ENCODE measurements at places on chromosomes 16 and 17.

GRCh38 chr17:72671016-72671415 is 421.5 kb downstream of the SLC39A11 start:
- H3K4me1 ChIP-seq: no peaks in the 10 kb centered on the region
- no peaks in the 10 kb centered on the region for H3K27me3 ChIP-seq
- H3K36me3 ChIP-seq: no peaks in the 10 kb centered on the region
- no peak overlapping the region for H3K27ac ChIP-seq

- H3K27ac ChIP-seq: no peak overlapping the region
- peaks cover 2% of the 10 kb centered on the region for H3K27me3 ChIP-seq
- H3K4me3 ChIP-seq: no peak overlapping the region
- H3K36me3 ChIP-seq: peaks cover 10% of the 10 kb centered on the region
These were observed 29.8 kb downstream of the ITGAE start for GRCh38 chr17:3771140-3771539.

GRCh38 chr17:76384987-76385891 is 830 bp downstream of the SPHK1 start:
- H3K4me1 ChIP-seq: peaks cover 5% of the 10 kb centered on the region
- no peak for DNase-seq
- peaks cover under 1% of the 10 kb centered on the region for H3K36me3 ChIP-seq
- H3K27ac ChIP-seq: no peak overlapping the region
- peak overlapping the region; percentile 75 for H3K4me3 ChIP-seq

DNA sequence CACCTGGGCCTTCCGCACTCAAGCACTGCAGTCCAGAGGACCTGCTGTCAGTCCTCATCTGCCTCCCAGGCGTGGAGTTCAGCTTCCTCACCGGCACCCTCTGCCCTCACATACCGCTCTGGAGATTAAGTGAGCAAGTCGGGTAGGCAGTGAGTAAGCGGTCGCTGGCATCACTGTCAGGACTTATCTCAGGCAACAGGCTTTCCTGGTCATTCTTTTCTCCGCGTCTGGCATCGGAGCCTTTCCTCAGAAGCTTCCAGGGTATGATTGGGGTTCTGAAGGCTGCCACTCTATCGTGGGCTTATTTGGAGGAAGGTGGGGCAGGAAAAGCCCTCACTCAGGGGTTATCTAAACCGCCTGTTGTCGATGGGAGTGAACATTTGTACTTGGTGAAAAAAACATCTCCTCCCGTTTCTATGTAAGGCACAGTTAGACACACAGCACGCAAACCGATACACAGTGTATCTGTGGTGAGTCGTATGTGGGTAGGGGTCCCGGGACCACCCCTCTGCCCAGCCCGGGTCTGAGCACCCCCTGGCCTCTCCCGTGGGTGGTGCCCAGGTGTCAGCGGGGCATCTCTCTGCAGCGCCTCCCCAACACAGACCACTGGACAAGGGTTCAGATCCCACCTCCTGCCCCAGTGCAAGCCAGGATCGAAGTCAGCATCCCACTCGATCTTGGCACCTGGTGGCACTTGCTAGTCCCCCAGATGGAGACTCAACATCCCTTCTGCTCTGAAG is 92.5 kb upstream of the PLCG2 start:
- no peak overlapping the region for H3K4me3 ChIP-seq
- no peaks in the 10 kb centered on the region for H3K27me3 ChIP-seq

GRCh38 chr16:86618431-86619238 is 40.3 kb downstream of the FOXL1 start:
- no peak overlapping the region for H3K4me3 ChIP-seq
- DNase-seq: no peak
- H3K4me1 ChIP-seq: no peaks in the 10 kb centered on the region
- peaks cover 9% of the 10 kb centered on the region for H3K27me3 ChIP-seq
- no peak overlapping the region for H3K27ac ChIP-seq

GRCh38 chr17:30376621-30377452 is 1.9 kb upstream of the CPD start:
- no peaks in the 10 kb centered on the region for H3K27me3 ChIP-seq
- no peak for DNase-seq
- peak overlapping the region; percentile 92 for H3K4me3 ChIP-seq
- peaks cover 13% of the 10 kb centered on the region for H3K36me3 ChIP-seq

GRCh38 chr16:74836111-74836671 is 61.6 kb upstream of the FA2H start:
- H3K4me1 ChIP-seq: no peaks in the 10 kb centered on the region
- peaks cover 13% of the 10 kb centered on the region for H3K27me3 ChIP-seq
- no peaks in the 10 kb centered on the region for H3K36me3 ChIP-seq
- no peak overlapping the region for H3K27ac ChIP-seq

GRCh38 chr16:90008708-90009145 is 10.5 kb downstream of the DBNDD1 start:
- H3K4me1 ChIP-seq: peaks cover 8% of the 10 kb centered on the region
- no peak overlapping the region for H3K27ac ChIP-seq
- DNase-seq: peak; percentile 38
- peak overlapping the region; percentile 19 for H3K4me3 ChIP-seq
- H3K27me3 ChIP-seq: peaks cover 4% of the 10 kb centered on the region
- H3K36me3 ChIP-seq: no peaks in the 10 kb centered on the region

- peak; percentile 76 for DNase-seq
- H3K4me3 ChIP-seq: peak overlapping the region; percentile 96
- peaks cover 17% of the 10 kb centered on the region for H3K36me3 ChIP-seq
- H3K27me3 ChIP-seq: no peaks in the 10 kb centered on the region
- peaks cover 65% of the 10 kb centered on the region for H3K4me1 ChIP-seq
These were observed 1.1 kb downstream of the ANKRD11 start for GRCh38 chr16:89489040-89489897.

- H3K36me3 ChIP-seq: peaks cover 6% of the 10 kb centered on the region
- peak overlapping the region; percentile 35 for H3K4me3 ChIP-seq
- peaks cover 51% of the 10 kb centered on the region for H3K4me1 ChIP-seq
- no peak for DNase-seq
- peak overlapping the region; percentile 91 for H3K27ac ChIP-seq
These were observed 13.9 kb downstream of the ITPRIPL2 start for GRCh38 chr16:19127674-19128131.

DNA sequence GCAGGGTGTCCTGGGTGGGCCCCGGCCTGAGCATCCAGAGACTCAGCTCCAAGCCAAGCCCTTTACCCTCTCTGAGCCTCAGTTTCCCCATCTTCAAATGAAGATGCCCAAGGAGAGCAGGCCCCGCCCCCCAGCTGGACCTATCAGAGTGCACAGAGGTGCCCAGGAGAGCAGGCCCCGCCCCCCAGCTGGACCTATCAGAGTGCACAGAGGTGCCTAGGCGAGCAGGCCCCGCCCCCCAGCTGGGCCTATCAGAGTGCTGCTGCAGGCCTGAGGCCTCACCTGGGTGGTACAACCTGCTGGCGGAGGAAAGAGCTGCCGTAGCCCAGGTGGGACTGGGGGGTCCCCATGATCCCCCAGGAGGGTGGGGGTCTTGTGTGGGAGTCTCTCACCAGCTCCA is 3.4 kb upstream of the SSTR5 start:
- H3K4me1 ChIP-seq: no peaks in the 10 kb centered on the region
- H3K4me3 ChIP-seq: no peak overlapping the region

DNA sequence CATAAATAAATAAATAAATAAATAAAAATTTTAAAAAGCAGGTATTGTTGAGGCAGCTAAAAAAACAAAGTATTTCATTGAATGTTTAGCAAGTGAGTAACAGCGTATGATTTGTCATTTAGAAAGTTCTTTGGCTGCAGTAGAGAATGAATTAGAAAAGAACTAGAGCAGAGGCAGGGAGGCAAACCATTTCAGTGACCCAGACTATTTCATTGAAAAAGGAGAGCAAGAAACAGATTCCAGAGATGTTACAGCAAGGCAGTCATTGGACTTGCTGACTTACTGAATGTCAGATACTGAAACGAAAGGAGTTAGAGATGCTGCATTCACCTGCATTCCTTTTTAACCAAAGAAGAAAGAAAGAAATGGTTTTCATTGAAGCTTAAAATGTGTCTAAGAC is 105.5 kb upstream of the HLF start:
- H3K36me3 ChIP-seq: no peaks in the 10 kb centered on the region
- no peak for DNase-seq
- no peak overlapping the region for H3K4me3 ChIP-seq

DNA sequence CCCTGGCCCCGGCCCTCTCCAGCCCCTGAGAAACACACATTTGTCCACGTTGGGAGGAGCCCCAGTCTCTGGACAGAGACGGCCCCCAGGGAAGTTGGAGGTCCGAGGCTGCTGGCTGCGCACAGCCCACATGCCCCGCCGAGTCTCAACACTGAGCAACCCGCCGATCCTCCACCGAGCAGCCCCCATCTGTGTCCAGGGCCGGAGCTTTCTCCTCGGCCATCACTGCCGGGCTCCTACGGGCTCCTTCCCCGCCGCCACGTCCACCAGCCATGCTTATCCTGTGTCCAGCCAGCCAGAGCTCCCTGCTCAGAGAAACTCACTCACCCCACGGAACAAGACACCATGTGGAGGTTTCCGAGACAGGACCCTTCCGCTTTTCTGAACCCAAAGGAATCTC is 103.3 kb downstream of the ENGASE start:
- no peak overlapping the region for H3K27ac ChIP-seq
- H3K4me3 ChIP-seq: no peak overlapping the region
- H3K4me1 ChIP-seq: no peaks in the 10 kb centered on the region
- peaks cover 6% of the 10 kb centered on the region for H3K27me3 ChIP-seq

All from activated T-helper 1 cell treated with anti-CD3 and anti-CD28 coated beads, Interleukin-12 subunit alpha, Interleukin-12 subunit beta, Interleukin-2, Interleukin-4 antibody, amounts not matched to agents 30 ng/mL and 10 ng/mL and 1 ng/mL, durations not matched to agents 14 hours and 24 hours and 36 hours (primary cell).